ENCODE measurements at places on chromosomes 12 and 14.

GRCh38 chr12:121524196-121524916 is 56.5 kb downstream of the KDM2B start:
- no peak for DNase-seq

GRCh38 chr14:75170772-75171171 is 5.6 kb downstream of the TMED10 start:
- DNase-seq = no peak

GRCh38 chr14:94573475-94574277 is 7.5 kb upstream of the SERPINA5 start:
- no peak for DNase-seq

GRCh38 chr12:47147739-47148138 is 68.0 kb upstream of the AMIGO2 start:
- DNase-seq = no peak

- peak; percentile 13 for DNase-seq
Observed at GRCh38 chr14:42110167-42110566, 503.5 kb downstream of the LRFN5 start.

All from GM04504 (cell line).